DMS79 treated with DMSO at 0.1 percent for 48 hours (cell line): ENCODE measurements at places on chromosomes 11 and 22.

- no peak for DNase-seq
Measured at GRCh38 chr11:75840522-75840921, 25.5 kb downstream of the UVRAG start.

DNA sequence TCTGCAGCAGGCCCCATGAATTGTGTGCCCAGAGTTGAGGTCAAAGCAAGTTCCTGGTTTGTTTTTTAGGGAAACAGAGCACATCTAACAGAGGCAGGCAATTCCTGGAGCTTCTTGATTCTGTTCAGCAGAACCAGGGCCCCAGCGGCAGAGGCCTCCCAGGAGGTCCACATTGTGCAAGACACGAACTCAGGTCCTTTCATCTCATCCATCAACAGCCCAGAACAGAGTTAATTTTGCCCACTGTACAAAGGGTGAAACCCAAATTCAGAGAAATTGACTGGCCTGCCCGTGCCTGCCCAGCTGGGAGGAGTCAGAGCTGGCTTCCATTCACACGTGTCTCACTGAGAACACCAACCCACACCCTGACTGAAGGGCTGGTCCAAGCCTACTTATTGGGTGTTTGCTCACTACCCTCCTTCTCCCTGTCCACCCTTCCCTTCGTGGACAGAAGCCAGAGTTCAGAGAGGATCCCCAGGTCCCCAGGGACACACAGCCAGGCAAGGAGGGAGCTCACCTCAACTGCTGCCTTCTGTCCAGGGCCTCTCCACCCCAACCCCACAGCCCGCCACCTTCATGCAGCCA is 607.1 kb downstream of the TBC1D22A start:
- no peak for DNase-seq

- no peak for DNase-seq
Measured at GRCh38 chr11:82775736-82776346, 42.2 kb upstream of the FAM181B start.

DNA sequence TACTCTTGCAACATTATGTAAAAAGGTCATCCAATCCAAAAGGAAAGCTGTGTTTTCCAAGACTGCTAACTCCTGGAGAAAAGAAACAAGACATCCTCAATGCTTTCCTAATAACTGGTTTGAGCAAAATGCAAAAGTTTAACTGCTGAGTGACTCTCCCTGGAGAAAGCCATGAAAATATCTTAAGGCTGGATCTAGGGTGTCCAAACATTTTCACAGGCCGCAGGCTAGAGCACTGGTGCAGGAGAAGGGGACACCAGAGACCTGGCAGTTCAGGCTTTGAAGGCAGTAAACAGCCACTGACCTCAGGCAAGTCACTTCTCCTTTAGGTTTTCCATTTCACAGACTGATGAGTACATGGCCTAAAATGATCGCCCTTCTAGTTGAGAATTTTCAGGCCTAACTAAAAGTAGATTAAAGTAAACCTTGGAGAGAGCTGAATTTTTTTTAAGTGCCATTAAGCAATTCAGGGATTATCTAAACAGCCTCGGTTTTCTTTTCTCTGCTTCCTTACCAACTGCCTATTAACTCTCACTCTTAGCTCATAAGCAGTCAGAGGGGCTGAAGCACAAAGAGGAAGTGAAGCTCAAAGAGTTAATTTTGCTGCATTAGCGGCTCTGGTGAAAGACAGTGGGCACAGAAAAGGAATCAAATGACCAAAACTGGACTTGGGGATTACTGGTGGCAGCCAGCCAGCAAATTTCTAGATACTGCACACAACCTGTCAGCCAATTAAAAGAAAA is 2.3 kb downstream of the CHKA start:
- peak; percentile 22 for DNase-seq

DNA sequence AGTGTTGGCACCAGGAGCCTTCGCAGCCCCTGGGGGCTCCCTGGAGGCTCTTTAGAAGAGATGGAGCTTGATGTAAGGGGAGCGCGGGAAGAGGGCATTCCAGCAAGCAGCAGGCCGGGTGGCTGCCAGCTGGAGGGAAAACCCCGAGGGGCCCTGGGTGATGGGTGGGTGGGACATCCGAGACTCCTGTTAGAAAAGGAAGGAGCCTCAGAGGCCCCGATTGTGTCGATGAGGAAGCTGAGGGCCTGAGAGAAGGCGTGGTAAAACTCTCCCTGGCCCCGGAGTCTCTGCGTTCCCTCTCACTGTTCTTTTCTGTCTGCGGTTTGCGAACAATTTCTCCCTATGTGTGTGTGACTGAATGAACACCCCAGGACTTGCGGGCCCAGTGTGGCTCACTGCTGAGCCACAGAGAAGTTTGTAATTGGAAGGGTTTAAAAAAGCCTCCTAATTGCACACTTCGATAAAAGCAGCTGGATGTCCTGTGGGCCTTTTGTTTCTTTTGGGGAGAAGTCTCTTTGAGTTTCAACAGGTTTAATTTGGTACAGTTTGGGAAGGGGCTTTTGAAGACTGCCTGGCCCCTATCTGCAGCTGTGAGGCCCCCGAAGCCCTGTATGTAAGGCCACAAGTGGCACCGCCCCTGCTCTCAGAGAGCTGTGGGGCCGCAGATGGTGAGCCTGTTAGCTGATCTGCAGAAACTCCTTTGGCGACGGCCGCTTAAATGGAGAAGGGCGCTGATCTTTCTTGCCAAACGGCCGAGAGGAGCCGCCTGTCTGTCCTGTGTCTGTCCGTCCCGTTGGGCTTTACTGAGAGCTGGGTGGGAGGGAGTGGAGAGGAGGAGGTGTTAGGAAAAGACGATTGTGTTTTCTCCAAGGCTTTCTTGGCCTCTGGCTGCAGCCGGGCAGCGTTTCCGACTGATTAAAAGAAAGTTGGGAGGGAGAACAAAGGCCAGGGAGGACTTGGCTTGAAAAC is 2.0 kb downstream of the FBLN1 start:
- DNase-seq, result peak; percentile 20

DNA sequence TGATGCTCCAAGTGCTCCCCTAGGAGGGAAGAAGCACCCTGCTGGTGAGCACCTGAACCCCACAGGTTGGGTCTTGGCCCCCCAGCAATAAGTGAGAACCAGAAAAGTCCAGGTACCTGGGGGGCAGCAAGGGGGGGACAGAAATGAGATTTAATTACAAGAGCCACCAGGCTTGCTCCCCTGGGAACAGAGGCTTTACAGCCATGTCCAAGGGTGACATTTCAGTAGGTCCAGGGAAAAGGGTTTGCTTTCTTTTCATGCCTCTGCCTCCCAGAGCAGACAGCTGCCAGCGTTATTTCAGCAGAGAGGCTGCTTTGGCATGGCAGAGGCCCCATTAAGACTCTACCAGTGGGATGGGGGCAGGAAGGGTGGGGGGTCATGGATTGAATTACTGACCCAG is 437.7 kb downstream of the BUD13 start:
- no peak for DNase-seq

DNA sequence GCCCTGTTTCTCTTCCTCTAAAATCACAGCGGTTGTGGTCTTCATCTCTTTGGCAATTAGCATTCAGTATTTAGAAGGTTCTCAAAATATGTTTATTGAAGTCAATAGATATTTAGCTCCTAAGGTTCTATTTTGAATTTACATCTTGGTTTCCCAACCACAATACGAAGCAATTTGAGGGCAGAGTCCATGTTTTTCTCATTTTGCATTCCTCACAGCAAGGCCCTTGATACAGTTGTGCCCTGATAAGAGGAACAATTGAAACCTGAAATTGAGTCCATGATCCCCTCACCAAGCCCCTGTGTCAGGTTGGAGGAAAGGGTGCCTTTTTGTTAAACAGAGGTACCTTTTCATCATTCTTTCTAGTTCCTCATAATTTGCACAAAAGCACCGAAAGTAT is 131.5 kb downstream of the CCDC81 start:
- DNase-seq, result no peak

DNA sequence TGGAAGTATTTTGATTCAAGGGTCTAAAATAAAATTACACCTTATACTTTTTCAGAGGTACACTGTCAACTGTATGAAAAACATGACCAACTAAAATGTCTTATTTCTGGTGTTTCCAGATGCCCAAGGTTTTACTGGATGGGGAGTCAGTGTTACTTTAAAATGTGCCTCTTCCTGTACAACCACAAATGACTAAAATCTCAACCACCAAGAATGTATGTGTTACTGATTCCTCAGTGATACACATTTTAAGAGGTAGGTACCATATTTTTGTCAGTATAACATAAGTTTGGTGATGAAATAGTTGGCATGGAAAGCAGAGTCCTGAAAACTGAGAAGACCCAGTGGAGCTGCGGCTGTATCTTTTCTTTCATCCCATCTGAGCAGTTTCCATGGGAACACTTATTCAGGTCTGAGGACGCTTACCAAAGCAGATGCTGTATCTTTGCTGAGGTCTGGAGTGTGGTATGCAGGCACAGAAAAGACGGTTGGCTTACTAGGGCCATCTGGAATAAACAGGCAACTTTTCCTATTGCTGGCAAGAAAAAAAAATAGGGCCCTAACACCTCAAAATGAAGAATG is 21.2 kb upstream of the TP53AIP1 start:
- DNase-seq, result peak; percentile 75

DNA sequence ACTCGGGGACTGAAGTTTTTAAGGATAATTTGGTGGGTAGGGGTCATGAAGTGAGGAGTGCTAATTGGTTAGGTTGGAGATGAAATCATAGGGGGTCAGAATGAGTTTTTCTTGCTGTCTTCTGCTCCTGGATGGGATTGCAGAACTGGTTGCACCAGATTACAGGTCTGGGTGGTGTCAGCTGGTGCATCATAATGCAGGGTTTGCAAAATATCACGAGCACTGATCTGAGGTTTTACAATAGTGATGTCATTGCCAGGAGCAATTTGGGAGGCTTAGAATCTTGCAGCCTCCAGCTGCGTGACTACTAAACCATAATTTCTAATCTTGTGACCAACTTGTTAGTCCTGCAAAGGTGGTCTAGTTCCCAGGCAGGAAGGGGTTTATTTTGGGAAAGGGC is 46.4 kb upstream of the CALCB start:
- no peak for DNase-seq

DNA sequence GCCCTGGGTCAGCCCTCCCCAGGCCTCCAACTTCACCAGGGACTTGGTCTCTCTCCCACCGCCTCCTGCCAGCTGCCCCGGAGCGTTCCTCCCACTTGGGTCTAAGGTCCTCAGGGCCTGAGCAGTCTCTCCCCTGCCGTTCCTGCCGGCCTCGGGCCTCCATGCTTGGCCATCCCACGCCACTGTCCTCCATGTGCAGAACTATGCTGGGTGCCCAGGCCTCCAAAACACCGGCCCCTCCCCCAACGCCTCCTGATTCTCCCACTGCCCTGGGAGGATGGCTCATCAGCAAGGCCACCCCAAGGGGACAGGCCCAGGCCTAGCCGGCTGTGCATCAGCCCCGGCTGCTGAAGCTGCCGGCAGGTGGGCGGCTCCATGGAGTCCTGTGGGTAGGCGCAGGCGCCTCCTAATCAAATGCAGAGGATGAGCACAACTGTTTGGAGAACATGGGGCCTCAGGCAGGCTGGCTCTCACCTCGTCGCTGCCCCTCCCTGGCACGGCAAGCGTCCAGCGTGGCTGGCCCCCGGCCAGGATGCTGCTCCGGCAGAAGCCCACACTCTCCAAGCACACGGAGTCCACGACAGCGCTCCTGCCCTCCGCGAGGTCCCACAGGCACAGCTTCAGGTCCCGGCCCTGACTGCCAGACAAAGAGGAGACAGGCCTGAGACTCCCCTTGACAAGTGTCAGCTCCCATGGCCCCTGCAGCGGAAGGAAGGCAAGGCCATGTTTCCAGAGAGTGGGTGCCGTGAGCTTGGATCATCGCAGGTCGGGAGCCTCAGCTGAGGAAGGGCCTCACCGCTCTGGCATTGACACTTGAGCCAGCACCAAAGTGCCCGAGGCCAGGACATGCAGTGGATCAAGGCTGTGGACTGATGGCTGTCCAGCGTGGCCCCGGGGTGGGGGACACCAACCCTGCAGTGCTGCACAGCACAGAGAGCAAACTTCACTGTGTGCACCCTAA is 42.6 kb downstream of the GNB1L start:
- DNase-seq, result no peak
